ENCODE measurements at places on chromosomes 2 and 18. TPM values are rescaled to one million over a fixed set of nuclear protein-coding genes. Genes with fewer than 3 reads are reported as not detected.

- peaks cover 24% of the 10 kb centered on the region for H3K4me1 ChIP-seq
These were observed 36.0 kb upstream of the STAT1 start for GRCh38 chr2:191049728-191050639.

The NPHP1 gene
- 6.8 TPM for total RNA-seq

The B3GNT2 gene
- total RNA-seq = 38.0 TPM

GRCh38 chr2:229087843-229088516 lies 183.1 kb downstream of the PID1 start:
- H3K4me3 ChIP-seq = no peak overlapping the region
- H3K27me3 ChIP-seq = no peaks in the 10 kb centered on the region

The HRH4 gene
- 2.0 TPM for total RNA-seq

The HDAC4 gene
- 44.9 TPM for total RNA-seq

The SNED1 gene
- 36.2 TPM for total RNA-seq
